ENCODE measurements at places on chromosomes 6 and 20. TPM values are rescaled to one million over a fixed set of nuclear protein-coding genes. Genes with fewer than 3 reads are reported as not detected.

MRAP2 gene
- 1.4 TPM for total RNA-seq

DNA sequence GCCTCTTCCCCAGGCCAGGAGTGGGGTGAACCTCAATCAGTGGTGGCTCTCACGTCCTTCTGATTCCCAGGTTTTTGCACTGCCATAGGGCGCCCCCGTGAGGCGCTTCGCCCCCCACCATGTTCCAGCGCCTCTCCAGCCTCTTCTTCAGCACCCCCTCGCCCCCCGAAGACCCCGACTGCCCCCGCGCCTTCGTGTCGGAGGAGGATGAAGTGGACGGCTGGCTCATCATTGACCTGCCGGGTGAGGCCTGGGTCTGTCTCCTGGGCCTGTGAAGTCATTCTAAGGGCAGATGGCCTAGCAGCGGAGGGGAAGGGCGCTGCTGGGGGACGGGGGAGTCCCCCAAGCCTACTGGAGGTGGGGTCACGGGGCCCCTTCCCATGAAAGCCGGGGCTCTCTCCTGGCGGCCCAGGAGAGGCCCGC lies 4.5 kb downstream of the TP53INP2 start:
- H3K36me3 ChIP-seq = peaks cover 4% of the 10 kb centered on the region
- DNase-seq = peak; percentile 57
- H3K27ac ChIP-seq = no peak overlapping the region
- H3K4me1 ChIP-seq = peaks cover 34% of the 10 kb centered on the region

MAP7 gene
- total RNA-seq = 1.4 TPM

DNA sequence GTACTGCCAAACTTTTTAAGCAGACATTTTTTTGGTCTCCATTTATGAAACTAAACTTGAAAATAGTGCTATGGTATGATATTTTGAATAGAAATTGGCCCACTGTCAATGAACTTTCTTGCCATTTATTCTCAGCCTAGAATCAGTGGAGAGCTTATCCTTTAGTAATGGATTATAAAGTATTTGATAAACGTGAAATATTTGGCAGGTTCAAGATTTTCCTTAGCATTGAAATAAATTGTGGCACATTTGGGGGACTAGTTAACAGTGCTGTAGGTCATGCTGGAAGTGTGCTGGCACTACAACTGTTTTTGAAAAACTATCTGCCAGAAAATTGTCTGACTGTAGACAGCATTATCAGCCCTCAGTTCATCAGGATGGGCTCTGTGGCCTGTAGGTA lies 2.1 kb downstream of the PRSS35 start:
- no peak overlapping the region for H3K4me3 ChIP-seq
- no peak overlapping the region for H3K27ac ChIP-seq
- peaks cover 18% of the 10 kb centered on the region for H3K4me1 ChIP-seq
- DNase-seq = no peak

DNA sequence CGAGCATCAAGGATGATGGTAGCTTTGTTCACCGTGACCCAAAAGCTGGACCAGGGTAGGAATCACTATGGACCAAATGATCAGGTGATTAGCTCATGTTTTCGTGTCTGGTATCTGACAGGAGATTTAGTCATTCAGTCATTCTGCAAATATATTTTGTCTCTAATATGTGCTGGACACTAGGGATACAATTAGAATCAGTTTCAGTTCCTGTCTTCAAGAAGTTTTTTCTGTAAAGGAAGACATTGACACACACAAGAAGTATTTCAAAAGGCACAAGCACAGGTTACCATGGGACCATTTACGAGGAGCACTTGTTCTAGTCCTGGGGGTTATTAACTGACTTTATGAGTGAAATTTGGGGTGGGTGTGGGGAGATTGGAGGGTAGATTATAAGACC lies 244.9 kb downstream of the HIVEP2 start:
- H3K27me3 ChIP-seq = no peaks in the 10 kb centered on the region
- no peaks in the 10 kb centered on the region for H3K36me3 ChIP-seq
- no peak overlapping the region for H3K4me3 ChIP-seq
- no peak for DNase-seq
- no peak overlapping the region for H3K27ac ChIP-seq

Measured in neural crest cell (in vitro differentiated cells).